ENCODE measurements at places on chromosomes 7 and 10. TPM values are rescaled to one million over a fixed set of nuclear protein-coding genes. Genes with fewer than 3 reads are reported as not detected.

DNA sequence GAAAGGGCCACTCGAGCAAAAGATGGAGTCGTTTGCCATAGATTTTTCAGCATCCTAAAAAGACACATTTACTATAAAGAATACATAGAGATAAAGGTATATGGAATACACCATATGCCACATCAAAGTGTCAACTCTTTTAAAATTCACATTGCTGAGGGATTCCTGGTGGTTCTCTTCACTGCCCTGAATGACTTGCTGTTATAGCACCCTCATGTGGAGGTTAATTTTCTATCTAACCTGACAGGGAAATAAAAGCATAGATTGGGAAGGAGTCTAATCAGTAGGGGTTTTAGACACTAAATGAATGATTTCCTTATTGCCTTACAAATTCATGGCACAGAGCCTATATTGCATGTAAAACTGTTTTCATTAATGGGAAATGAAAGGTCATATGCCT, 25.9 kb downstream of the DNAH11 start:
- peak; percentile 37 for DNase-seq
- H3K27me3 ChIP-seq, result no peaks in the 10 kb centered on the region
- no peaks in the 10 kb centered on the region for H3K36me3 ChIP-seq
- H3K27ac ChIP-seq, result no peak overlapping the region

- H3K27me3 ChIP-seq, result no peaks in the 10 kb centered on the region
- H3K36me3 ChIP-seq, result no peaks in the 10 kb centered on the region
- H3K4me3 ChIP-seq, result no peak overlapping the region
- DNase-seq, result no peak
- H3K27ac ChIP-seq, result no peak overlapping the region
- peaks cover 6% of the 10 kb centered on the region for H3K4me1 ChIP-seq
Observed at GRCh38 chr7:28983396-28984190, 25.5 kb upstream of the TRIL start.

DNA sequence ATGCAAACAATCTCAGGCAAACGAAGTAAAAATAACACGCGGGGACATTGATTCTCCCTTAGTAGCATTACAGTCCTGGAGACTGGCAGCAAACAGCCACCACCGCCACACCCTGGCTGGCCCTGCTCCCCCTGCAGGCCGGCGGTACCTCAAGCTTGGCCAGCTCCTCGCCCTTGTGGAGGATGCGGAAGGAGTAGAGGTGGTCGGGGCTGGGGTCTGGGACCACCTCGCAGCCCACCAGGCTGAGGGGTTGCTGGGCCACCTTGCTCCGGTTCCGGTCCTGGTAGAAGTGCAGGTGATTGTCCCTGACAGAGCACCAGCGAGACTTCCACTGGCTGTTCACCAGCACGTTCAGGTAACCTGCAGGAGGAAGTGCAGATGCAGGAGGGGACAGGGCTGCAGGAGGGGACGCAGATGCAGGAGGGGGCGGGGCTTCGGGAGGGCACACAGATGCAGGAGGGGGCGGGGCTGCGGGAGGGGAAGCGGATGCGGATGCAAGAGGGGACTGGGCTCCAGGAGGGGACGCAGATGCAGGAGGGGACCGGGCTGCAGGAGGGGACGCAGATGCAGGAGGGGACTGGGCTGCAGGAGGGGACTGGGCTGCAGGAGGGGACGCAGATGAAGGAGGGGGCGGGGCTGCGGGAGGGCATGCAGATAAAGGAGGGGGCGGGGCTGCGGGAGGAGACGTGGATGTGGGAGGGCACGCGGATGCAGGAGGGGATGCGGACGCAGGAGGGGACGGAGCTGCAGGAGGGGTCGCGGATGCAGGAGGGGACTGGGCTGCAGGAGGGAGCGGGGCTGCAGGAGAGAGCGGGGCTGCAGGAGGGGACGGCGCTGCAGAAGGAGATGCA, 65.7 kb downstream of the VWA2 start:
- H3K4me3 ChIP-seq, result peak overlapping the region; percentile 35
- H3K4me1 ChIP-seq, result peaks cover 12% of the 10 kb centered on the region
- peak; percentile 59 for DNase-seq
- H3K36me3 ChIP-seq, result peaks cover 16% of the 10 kb centered on the region

Gene DGKI
- total RNA-seq, result not detected

Gene EVX1
- total RNA-seq, result not detected

GRCh38 chr10:132793871-132794849, 8.2 kb upstream of the NKX6-2 start:
- no peaks in the 10 kb centered on the region for H3K36me3 ChIP-seq
- no peak for DNase-seq
- H3K27ac ChIP-seq, result no peak overlapping the region

DNA sequence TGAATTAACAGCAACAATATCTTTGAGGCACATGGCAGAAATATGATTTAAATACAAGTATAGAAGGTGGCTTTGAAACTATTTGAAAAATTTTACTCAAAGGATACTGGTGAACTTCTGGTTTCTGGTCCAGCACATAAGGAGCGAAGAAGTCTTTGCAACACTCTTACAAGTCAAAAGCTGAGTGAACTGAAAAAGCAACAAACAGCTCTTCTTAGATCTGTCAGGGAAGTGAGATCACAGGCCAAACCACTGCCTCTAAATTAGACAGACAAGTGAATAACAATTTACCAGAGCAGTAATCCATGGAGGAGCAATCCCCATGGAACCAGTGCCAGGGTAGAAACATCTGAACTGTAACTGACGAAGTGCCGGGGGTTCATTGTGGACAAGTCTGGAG, 9.6 kb upstream of the VWC2 start:
- no peaks in the 10 kb centered on the region for H3K4me1 ChIP-seq
- H3K27me3 ChIP-seq, result no peaks in the 10 kb centered on the region
- H3K27ac ChIP-seq, result no peak overlapping the region
- no peaks in the 10 kb centered on the region for H3K36me3 ChIP-seq
- no peak overlapping the region for H3K4me3 ChIP-seq

Gene ZNF138
- 35.6 TPM for total RNA-seq

Gene TMEM270
- not detected for total RNA-seq

Gene LBX1
- not detected for total RNA-seq

Gene SFXN2
- total RNA-seq, result 18.3 TPM

DNA sequence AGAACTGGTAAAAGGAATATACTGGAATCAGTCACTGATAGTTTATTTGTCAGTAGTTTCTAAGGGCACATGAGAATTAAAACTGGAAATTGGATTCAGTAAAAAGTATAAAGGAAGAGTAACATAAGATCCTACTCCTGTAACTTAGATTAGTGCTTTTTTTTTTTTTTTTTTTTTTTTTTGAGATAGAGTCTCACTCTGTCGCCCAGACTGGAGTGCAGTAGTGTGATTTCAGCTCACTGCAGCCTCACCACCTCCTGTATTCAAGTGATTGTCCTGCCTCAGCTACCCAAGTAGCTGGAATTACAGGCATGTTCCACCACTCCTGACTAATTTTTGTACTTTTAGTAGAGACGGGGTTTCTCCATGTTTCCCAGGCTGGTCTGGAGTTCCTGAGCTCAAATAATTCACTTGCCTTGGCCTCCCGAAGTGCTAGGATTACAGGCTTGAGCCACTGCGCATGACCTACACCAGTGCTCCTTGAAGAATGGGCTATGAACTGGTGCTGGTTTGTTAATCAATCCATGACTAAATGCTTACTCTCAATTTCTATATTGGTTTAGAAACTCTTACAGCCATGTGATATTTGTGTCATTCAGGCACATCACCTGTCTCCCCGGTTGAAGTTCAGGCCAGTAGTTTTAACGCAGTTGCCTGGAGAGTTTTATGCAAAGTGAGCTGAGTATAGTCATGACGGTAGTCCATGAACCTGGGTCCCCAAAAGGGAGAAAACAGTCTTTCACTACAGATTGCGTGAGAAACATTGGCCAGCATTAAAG, 65.0 kb downstream of the ZEB1 start:
- H3K4me1 ChIP-seq, result no peaks in the 10 kb centered on the region
- no peak for DNase-seq
- no peaks in the 10 kb centered on the region for H3K27me3 ChIP-seq
- H3K27ac ChIP-seq, result no peak overlapping the region

DNA sequence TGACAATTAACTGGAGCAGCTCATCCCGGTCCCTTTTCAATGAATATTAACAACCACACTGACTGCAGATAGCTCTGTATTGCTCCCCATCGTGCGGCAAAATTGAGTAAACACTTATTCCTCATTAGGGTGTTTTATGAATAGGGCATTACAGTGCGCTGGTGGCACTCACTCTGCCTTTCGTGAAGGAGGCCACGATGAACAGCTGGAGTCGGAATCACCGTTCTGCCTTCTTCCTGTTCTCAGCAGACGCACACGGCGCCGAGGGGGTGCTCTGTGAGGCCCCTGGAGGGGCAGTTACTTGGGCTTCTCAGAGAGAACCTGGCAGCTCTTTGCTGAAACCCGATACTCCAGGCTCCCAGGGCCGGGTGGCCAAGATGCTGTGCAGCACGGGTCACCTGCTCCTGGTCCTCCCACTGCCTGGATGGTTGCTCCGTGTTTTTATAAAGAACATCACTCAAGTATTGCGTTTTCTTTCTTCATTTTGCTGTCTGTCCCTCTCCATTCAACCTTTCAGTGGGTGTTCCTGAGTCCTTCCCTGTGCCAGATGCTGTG, 241.9 kb downstream of the GLRX3 start:
- H3K4me3 ChIP-seq, result no peak overlapping the region
- no peaks in the 10 kb centered on the region for H3K36me3 ChIP-seq
- no peaks in the 10 kb centered on the region for H3K27me3 ChIP-seq
- no peaks in the 10 kb centered on the region for H3K4me1 ChIP-seq
- DNase-seq, result no peak

- no peaks in the 10 kb centered on the region for H3K27me3 ChIP-seq
- H3K4me3 ChIP-seq, result no peak overlapping the region
- peaks cover 12% of the 10 kb centered on the region for H3K4me1 ChIP-seq
- no peak overlapping the region for H3K27ac ChIP-seq
Observed at GRCh38 chr10:113907166-113907565, 52.7 kb downstream of the NHLRC2 start.

Gene ADAP1
- 2.2 TPM for total RNA-seq

Gene MGAM2
- total RNA-seq, result 1.1 TPM

GRCh38 chr10:29142516-29143314, 146.2 kb upstream of the LYZL1 start:
- DNase-seq, result no peak
- no peak overlapping the region for H3K4me3 ChIP-seq
- no peaks in the 10 kb centered on the region for H3K36me3 ChIP-seq
- H3K27ac ChIP-seq, result no peak overlapping the region
- H3K27me3 ChIP-seq, result no peaks in the 10 kb centered on the region

GRCh38 chr7:105132335-105132734, 118.3 kb downstream of the KMT2E start:
- peaks cover 36% of the 10 kb centered on the region for H3K36me3 ChIP-seq
- peaks cover 9% of the 10 kb centered on the region for H3K4me1 ChIP-seq
- no peak overlapping the region for H3K4me3 ChIP-seq
- H3K27me3 ChIP-seq, result no peaks in the 10 kb centered on the region
- no peak for DNase-seq

Gene ZFYVE27
- 77.1 TPM for total RNA-seq

GRCh38 chr7:149704507-149704906, 68.9 kb downstream of the ZNF467 start:
- no peak overlapping the region for H3K4me3 ChIP-seq
- no peak for DNase-seq
- no peak overlapping the region for H3K27ac ChIP-seq

Gene GPR37
- total RNA-seq, result 9.2 TPM

Gene LRRTM3
- total RNA-seq, result not detected

DNA sequence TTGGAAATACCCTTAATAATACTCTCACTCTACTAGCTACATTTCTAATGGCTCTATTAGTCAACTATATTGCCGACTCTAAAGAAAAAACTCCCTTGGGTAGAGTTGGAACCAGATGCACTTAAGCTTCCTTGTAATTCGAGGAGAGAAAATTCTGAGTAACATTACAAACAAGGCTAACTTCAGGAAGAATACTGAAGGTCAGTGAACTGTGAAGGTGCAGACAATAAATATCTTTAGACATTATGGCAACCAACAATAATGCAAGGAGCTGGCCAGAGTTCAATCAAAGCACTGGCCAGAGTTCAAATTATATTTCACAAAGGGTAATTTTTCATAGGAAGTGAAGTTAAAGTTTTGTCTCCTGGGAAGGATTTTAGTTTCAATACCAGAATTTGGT, 40.7 kb upstream of the MRLN start:
- H3K36me3 ChIP-seq, result peaks cover 83% of the 10 kb centered on the region
- no peak overlapping the region for H3K27ac ChIP-seq
- H3K27me3 ChIP-seq, result no peaks in the 10 kb centered on the region
- H3K4me1 ChIP-seq, result no peaks in the 10 kb centered on the region

DNA sequence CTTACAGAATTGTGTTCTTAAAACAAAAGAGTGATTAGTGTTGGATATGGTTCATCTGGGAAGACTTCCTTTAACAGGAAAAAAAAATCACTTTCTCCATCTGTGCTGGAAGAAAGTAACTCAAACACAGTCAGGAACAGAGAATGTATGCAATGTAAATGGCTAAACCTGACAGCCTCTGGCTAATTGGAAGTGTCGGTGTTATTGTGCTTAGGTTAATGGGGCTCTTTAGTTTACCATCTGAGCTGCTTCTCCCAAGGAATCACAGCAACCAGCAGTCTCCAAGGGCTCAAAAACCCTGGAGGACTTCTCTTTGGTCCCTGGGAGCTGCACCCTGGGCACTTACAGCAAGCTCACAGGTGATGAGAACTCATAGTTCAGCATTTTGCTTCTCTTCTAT, 724.5 kb downstream of the LRMDA start:
- DNase-seq, result no peak
- no peaks in the 10 kb centered on the region for H3K4me1 ChIP-seq
- H3K36me3 ChIP-seq, result no peaks in the 10 kb centered on the region

GRCh38 chr10:126468467-126468866, 80.2 kb upstream of the ADAM12 start:
- no peak overlapping the region for H3K4me3 ChIP-seq
- no peaks in the 10 kb centered on the region for H3K4me1 ChIP-seq
- DNase-seq, result no peak
- H3K27ac ChIP-seq, result no peak overlapping the region

- H3K36me3 ChIP-seq, result no peaks in the 10 kb centered on the region
- no peak overlapping the region for H3K4me3 ChIP-seq
- DNase-seq, result no peak
- H3K4me1 ChIP-seq, result peaks cover 13% of the 10 kb centered on the region
Observed at GRCh38 chr7:99928188-99928587, 1.2 kb downstream of the GJC3 start.

Gene CASTOR2
- total RNA-seq, result 18.8 TPM

Gene CPSF4
- 43.8 TPM for total RNA-seq

All from stomach (tissue), 19 donors.